ENCODE measurements at places on chromosomes 3 and 15.

DNA sequence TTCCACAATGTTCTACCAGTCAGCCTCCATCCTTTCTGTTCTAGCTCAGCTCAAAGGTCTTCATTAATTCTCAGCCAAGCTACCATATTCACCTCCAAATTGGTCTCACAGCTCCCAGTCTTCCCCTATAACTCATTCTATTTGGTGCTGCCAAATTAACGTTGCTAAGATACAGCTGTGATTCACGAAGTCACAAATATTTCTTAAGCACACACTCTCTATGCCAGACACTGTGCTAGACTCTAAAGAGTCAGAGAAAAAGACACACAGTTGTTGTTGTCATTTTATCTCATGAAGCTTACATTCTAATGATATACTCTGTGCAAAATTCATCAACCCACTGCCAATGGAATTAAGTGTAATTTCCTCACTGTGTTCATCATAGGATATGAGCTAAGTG is 102.8 kb downstream of the FRMD5 start:
- no peak for DNase-seq

GRCh38 chr3:168285506-168285905 is 189.8 kb upstream of the GOLIM4 start:
- no peak for DNase-seq

DNA sequence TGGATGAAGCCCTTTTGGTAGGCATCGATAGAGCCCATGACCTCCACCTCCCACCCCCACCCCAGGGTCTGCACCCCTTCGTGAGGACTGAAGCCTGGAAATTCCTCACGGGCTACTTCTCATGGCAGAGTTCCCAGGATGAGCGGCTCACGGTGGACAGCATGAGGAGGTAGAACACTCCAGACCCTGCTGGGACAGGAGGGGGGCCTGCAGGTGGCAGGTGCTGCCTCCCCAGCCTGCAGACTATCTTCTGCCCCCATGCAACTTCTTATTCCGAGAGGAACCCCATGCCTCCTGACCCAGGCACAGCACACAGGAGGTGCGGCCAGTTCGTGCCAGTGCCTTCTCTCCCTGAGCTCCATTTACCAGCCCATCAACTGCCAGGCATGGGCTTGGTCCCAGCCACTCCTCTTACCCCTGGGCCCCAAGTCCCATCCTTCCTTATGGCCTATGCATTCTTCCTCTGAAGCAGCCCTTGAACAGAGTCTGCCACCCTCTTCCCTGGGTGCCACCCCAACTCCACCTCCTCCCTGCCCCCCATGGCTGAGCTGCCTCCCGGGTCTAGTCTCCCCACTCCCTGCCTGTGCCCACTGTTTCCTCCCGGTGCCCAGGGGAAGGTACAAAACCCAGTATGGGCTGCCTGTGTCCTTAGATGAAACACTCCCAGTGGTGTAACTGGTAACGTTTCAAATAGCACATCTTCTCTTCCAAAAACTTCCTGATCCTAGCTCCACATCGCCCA is 8.4 kb downstream of the TBC1D21 start:
- DNase-seq, result no peak

- no peak for DNase-seq
Observed at GRCh38 chr15:66956672-66957430, 108.6 kb upstream of the SMAD3 start.

GRCh38 chr15:38254051-38254883 is 1.6 kb downstream of the SPRED1 start:
- no peak for DNase-seq

- DNase-seq, result no peak
Observed at GRCh38 chr3:49607105-49607591, 52.9 kb downstream of the BSN start.

DNA sequence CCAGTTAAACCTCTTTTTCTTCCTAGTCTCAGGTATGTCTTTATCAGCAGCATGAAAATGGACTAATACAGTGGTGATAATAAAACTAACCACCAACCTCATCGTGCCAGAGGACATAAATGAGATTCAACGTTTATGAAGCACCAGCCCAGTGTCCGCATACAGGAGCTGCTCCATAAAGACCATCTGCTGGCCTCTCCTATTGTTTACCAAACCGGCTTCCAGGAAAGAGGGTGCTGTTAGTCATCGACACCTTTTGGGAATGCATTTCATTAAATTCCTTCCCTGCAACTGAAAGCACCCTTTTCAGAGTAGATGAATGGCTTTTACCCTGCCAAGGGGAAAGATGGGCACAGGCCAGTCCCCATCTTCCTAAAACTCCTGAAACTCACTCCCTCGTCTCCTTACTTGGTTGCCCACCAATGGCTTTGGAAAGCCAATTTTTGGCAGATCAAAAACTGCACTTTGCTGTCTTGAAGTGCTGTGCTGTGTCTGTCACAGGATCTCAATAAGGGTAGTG is 122.1 kb downstream of the AQP9 start:
- no peak for DNase-seq

DNA sequence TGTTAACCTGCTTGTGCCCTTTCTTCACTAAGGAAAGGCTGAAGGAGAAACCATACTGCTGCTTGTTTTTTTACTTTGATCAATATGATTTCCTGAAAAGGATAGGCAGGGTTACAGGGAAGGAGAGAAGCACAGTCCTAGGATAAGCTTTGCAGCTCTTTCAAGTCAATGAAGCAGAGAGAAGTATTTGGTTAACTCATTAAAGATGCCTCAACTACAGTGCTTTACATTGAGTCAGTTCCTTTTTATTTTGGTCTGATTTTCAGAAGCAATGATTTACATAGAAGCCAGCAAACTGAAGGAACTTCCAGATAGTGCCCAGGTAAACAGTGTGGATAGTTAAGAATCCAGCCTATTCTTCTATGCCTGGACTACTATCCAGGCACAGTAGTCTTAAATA is 64.8 kb downstream of the ARIH1 start:
- no peak for DNase-seq

DNA sequence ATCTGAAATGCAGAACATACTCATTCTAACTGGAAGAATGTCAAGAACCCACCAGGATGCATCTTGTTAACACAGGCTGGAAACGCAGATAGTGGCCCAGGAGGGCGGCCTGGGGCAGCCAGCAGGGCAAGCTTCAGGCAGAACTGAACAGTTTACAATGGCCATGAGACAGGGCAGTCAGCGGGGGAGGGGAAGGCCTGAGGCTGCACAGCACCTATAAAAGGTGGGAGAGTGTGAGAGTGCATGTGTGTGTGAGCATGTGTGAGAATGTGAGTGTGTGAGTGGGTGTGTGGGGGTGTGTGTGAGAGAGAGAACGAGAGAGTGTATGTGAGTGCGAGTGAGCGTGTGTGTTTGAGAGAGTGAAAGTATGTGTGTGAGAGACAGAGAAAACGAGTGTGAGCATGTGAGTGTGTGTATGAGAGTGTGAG is 26.8 kb upstream of the SLCO2A1 start:
- no peak for DNase-seq

GRCh38 chr15:66369773-66370651 is 13.5 kb upstream of the TIPIN start:
- no peak for DNase-seq

DNA sequence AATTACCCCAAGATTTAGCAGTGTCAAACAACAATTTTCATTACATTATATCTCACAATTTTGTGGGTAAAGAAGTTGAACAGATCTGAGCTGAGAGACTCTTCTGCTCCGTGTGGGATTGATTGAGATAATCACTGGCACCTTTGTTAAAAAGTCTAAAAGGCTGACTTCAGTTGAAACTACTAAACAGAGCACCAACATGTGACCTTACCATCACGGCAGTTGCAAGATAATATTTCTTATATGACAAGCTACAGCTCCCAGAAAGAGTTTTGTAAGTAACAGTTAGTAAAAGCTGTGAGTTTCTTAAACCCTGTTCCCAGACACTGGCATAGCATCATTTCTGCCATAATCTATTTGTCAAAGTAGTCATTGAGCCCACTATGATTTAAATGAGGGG is 25.0 kb downstream of the CGGBP1 start:
- no peak for DNase-seq

DNA sequence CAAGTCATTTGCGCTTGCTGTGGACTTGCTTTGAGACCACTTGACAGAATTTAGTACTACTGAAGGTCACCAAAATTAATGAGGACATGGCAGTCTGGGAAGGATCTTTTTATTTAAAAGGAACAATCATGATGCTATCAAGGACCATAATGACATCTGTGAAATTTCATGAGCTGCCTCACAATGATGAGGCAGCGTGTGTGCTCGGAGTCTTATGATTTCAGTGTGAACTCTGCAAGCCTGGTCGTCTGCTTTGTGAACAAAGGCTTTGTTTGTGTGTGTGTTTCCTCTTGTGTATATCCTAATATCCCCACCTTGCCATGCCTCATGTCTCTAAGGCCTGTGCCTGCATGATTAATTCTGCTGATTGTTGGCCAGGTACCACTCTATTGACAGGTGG is 46.7 kb downstream of the RAD54L2 start:
- DNase-seq, result no peak

- DNase-seq, result no peak
Observed at GRCh38 chr3:109963831-109964230, 626.5 kb upstream of the DPPA4 start.

- no peak for DNase-seq
Observed at GRCh38 chr15:75669191-75669878, 21.6 kb downstream of the SNX33 start.

GRCh38 chr3:51024765-51025632 is 350.3 kb downstream of the DOCK3 start:
- DNase-seq, result no peak

DNA sequence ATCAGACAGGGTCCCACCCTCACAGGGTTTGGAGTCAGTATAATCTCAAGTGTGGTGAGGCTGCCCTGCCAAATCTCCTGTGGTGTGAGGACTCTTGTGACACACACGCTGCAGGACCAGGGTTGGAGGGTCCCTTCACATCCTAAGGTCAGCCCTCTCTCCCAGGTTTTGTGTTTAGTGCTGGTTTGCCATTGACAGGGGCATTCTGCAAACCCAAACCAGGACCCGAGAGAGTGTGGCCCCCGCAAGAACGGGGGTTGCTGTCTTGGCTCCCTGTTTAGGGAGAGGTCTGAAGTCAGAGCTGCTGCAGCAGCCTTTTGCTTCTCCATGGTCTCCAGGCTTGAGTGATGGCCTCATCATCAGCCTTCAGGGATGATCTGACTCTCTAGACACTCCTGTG is 14.7 kb downstream of the FAM107A start:
- DNase-seq, result no peak

- no peak for DNase-seq
Observed at GRCh38 chr3:182803596-182803995, 10.3 kb downstream of the ATP11B start.

DNA sequence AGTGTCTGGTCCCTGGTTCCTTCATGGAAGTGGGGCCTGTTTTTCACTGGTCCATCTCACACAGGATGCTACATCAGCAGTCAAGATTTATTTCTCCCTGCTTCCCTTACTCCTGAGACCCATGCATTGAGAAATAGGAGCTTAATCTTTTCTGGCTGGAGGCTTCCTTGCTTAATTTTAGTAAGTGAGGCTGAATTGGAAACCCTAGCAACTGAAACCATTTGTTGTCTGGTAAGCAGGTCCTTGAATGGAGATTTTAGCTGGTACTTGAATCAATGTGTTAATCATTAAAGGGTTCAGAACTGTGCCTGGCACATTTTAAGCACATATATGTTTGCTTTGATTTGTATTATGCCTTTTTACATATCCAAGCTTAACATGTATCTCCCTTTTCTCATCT is 20.2 kb upstream of the MEF2A start:
- no peak for DNase-seq

GRCh38 chr3:58963928-58964503 is 85.8 kb downstream of the CFAP20DC start:
- no peak for DNase-seq

- no peak for DNase-seq
Observed at GRCh38 chr15:95439922-95440376, 890.6 kb upstream of the NR2F2 start.

DNA sequence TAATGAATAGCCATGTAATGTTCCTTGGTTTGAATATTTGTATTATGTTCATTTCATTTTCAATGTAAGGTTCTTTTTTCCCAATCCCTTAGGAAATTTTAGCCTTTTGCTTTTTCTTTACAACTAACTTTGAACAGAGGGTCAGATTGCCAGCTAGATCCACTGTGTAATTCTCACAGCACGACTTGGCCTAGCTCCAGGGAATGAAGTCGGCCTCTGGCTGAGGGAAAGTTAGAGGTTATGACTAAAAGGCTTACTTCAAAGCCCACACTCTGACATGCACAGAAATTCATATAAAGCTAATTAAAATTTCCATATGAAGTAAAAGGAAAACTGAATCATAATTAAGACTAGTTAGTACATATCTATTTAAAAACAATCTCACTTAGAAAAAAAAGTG is 38.7 kb downstream of the ROBO1 start:
- no peak for DNase-seq

DNA sequence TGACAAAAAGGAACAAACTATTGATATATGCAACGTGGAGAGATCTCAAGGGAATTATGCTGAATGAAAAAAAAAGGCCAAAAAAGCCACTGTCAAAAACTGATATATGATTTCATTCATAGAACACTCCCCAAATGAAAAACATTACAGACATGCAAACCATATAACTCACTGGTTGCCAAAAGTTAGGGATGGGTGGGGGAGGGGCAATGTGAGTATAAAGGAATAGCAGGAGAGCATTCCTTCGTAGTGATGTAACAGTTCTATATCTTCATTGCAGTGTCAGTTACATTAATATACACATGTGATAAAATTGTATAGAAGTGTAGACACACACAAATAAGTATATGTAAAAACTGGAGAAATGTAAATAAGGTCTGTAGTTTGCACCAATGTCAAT is 12.2 kb downstream of the GBE1 start:
- no peak for DNase-seq

GRCh38 chr3:131705558-131706051 is 202.8 kb upstream of the MRPL3 start:
- DNase-seq, result no peak

DNA sequence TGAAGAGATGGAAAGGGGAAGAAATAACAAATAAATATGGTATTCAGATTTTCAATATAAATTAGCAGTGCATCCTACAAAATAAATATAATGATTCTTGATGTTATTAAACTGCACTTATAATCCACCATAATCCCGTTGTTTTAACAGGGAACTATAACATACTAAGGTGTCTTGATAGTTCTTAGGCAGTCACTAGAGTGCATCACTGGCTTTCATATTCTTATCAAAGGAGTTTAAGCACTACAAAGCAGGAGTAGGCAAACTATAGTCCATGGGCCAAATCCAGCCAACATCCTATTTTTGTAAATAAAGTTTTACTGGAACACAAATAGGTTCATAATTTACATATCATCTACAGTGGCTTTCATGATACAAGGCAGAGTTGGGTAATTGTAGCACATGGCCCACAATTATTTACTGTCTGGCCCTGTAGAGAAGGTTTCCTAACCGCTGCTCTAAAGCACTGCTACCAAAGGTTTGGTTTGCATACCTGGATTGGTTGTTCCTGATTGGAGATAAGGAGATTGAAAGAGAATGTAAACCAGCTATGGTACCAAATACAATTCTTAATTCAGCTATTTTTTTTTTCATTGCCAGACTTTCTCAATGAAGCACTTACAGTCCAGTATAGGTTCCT is 104.3 kb downstream of the ZNF280D start:
- DNase-seq, result no peak

GRCh38 chr15:76994001-76994400 is 925 bp upstream of the PSTPIP1 start:
- DNase-seq, result no peak

Measured in esophagus squamous epithelium (tissue), 5 donors.